ENCODE measurements at places on chromosomes 1 and 21.
A peak's percentile ranks its signal among the peaks of the same experiment; 100 is the strongest.

- DNase-seq = no peak
These were observed 119.9 kb downstream of the SYF2 start for GRCh38 chr1:25112400-25112799.

DNA sequence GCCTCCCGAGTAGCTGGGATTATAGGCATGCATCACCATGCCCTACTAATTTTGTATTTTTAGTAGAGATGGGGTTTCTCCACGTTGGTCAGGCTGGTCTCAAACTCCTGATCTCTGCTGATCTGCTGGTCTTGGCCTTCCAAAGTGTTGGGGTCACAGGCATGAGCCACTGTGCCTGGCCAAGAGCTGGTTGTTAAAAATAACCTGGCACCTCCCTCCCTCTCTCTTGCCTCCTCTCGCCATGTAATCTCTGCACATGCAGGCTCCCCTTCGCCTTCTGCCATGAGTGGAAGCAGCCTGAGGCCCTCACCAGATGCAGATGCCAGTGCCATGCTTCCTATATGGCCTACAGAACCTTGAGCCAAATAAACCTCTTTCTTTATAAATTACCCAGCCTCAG, 74.7 kb upstream of the TLR5 start:
- DNase-seq = no peak

DNA sequence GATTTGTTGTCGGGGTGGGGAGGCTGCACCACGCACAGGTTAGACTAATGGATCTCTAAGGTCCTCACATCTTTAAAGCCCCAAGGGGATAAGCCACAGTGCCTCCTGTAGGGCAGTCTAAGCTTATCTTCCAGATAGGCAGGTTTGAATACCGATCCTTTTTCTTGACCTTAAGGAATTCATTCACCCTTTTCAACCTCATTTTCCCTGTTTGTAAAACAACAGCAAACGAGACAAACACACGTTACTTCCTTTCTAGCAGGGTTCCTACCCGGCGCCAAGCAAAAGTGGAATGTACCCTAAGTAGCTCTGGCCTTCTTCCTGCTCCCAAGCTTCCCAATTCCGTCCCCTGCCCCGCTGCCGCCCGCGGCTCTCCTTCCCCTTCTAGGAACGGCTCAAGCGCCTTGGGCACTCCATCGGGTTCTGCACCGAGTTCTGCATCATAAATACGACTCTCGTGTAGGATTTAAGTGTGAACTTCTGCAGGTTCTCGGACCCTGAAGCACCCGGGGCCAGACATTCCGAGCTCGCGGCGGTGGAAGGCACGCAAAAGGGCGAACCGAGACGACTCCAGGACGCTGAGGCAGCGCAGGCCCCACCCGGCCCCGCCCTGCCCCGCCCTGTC, 548 bp upstream of the CDC20 start:
- no peak for DNase-seq

DNA sequence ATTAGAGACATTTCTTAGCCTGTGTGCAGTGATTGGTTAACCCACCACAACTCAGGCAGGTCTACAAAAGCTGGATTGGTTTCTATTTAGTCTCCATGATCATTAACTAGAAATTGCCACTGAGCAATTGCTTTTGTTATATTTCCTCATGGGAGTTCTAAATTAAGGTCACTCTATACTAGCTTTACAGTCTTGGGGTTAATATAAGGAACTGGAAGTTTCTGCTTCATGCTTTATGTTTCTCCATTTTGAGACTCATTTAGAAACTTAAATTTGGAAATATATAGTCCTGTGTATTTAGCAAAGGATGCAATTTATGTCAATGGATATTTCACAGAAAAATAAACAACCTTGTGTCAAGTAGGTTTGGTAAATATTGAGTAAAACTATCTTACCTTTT, 137.5 kb downstream of the HLX start:
- DNase-seq = no peak

GRCh38 chr1:19792237-19793002, 7.3 kb downstream of the TMCO4 start:
- DNase-seq = no peak

DNA sequence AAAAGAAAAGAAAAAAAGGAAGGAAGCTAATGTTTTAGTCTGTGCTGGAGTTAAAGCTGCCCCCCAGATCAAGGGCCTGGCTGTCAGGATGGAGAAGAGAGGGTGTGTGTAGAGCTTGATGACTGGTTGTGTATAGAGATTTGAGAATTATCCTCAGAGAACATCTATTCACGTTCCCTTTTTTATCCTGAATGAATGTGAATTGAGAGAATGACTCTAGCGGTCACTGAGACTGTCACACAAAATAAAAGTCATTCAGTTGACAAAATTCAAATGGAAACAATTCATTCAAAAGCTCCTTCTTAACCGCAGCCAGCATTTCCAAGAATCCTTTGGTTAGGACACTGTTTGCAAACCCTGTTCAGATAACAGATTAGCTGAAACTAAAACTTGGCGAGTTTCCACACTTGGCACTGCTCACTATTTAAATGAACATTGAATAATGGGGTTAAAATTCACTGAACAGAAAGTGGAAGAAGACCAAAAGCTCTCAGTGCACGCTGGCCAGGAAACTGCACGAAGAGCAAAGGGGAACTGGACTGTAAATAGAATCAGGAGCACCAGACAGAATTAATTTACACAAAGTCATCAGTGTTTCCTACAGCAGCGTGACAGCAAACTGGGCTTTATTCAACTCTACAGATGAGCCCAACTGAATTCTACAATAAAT, 13.6 kb upstream of the FAM89A start:
- DNase-seq = no peak

DNA sequence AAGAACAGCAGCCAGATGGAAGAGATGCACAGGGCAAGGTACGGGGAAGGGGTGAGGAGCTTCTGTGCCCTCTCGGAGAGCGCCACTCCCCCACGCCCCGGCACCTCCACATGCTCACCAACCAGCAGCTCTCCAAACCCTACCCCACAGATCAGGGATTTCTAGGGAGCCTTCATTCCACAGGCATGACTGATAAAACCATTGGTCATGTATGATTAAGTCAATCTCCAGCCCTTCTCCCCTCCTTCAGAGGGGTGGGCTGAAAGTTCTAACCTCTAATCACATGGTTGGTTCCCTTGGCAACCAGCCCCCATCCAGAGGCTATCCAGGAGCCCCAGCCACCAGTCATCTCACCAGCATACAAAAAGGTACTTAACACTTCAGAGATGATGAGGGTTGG, 144.7 kb downstream of the TGFBR3 start:
- DNase-seq = no peak

DNA sequence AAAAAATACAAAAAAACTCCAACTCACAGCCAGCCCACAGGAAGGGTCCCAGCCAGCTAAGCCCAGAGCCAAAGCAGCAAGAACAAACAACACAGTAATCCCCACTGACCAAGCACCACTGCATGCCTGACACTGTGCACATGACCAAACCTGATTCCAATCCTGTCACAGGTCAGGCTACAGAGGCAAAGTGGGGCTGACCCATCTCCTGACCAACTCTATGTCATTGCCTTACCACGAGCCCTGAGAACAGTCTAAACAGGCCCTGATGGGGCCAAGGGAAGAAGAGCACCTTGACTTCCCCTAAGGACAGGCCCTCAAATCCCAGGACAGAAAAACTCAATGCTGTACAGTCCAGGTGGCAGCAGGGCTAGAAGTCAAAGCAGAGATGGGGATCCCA, 2.4 kb downstream of the LSS start:
- no peak for DNase-seq

DNA sequence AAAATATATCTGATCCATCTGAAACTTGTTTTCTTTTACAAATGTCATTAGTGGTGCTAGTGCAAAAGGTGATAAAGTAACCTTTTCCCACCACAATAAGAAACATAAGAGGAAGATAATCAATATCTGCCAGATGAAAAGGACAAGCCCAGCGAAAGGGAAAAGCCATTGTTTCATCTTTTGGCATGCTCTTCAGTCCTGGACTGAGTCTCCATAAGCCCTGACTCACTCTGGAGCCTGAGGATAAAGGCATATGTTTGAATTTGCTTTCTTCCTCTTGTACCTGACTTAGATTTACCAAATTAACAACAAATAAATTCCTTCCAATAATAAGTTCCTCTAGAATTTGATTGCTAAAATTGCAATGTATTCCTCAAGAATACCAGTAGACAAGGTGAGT, 13.6 kb downstream of the DNAJC11 start:
- DNase-seq = no peak

DNA sequence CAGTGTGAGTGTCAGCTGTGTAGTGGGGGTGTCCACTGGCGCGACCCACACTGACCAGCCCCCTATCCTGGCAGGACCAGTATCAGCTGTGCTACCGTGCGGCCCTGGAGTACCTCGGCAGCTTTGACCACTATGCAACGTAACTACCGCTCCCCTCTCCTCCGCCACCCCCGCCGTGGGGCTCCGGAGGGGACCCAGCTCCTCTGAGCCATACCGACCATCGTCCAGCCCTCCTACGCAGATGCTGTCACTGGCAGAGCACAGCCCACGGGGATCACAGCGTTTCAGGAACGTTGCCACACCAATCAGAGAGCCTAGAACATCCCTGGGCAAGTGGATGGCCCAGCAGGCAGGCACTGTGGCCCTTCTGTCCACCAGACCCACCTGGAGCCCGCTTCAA, 28.1 kb upstream of the KDM4A start:
- DNase-seq = no peak

GRCh38 chr1:87296206-87296605, 32.5 kb upstream of the LMO4 start:
- DNase-seq = no peak

- DNase-seq = peak; percentile 22
These were observed 22.8 kb downstream of the LHX4 start for GRCh38 chr1:180252638-180253536.

GRCh38 chr1:184352776-184353175, 34.1 kb upstream of the C1orf21 start:
- no peak for DNase-seq

DNA sequence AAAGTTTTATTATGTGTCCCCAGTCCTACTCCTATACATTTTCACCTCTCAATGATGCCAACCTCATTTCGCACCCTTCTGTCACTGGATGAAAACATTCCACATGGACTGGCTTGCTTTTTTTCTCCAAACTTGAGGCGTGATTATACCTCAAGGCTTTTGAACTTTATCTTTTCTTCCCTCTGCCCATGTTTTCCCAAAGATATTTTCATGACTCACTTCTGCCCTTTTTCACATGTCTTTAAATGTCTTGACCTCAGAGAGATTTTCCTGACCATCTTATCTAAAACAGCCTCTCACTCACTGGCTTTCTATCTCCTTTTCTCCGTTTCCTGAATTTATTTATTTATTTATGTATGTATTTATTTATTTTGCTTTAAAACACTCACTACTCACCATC, 659.0 kb downstream of the PTPRC start:
- no peak for DNase-seq

- DNase-seq = no peak
These were observed 14.9 kb upstream of the HJV start for GRCh38 chr1:146036241-146036964.

DNA sequence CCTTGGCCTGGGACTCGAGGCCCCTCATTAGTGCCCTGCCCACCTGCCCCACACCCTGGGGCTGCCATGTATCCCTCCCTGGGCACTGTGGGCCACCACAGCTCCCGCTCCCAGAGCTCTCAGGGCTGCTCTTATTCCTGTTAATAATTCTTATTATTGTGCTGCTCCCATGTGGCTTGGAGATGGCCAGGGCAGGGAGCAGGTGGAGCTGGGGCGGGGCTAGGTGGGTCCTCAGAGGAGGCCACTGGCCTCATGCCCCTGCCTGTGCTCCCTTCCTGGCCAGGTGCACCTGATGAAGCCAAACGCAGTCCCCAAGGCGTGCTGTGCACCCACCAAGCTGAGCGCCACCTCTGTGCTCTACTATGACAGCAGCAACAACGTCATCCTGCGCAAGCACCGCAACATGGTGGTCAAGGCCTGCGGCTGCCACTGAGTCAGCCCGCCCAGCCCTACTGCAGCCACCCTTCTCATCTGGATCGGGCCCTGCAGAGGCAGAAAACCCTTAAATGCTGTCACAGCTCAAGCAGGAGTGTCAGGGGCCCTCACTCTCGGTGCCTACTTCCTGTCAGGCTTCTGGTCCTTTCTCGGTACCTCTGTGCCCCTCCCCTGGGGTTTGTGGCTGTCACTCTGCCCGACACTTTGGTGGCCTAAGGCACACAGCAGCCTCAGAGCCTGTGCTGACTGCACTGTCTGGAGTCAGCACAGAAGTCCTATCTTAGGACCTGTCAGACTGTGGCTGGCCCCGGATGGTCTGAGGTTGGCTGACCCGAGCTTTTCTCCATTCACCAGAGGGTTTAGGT, 34.1 kb downstream of the BMP8A start:
- no peak for DNase-seq

DNA sequence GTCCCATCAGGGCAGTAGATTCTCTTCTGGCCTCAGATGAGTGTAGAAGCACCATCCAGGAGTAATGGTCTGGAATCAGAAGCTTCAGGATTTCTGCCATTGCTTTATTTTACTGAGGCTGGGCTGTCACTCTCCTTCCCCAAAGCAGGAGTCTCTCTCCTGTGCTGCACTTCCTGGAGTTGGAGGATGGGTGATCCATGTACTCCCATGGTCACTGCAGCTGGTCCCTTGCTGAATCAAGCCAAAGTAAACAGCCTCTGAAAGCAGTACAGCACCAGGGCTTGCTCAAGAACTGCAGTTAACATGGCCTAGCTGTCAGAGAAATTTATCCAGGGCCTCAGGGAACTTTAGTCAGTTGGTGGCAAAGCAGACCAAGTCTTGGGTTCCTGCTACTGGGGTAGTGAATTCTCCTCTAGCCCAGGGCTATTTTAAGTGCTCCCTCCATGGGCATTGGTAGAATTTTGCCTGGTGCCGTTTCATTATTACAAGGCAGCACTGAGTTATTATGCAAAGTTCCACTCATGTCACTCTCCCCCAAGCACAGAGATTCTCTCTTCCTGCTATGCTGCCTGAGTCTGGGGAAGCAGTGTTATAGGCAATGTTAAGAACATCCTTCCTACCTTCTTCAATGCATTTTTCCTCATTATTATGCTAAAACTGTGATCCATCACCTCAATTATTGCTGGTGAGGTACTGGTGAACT, 29.5 kb downstream of the DRAM2 start:
- DNase-seq = no peak

- DNase-seq = no peak
These were observed at the start of gene EPHB2 for GRCh38 chr1:22710701-22711049. EPHB2 (plus strand) TSS chr1:22710839; CDS start chr1:22710983, 144 bp downstream.

GRCh38 chr1:205319081-205320018, 2.2 kb downstream of the NUAK2 start:
- DNase-seq = no peak

DNA sequence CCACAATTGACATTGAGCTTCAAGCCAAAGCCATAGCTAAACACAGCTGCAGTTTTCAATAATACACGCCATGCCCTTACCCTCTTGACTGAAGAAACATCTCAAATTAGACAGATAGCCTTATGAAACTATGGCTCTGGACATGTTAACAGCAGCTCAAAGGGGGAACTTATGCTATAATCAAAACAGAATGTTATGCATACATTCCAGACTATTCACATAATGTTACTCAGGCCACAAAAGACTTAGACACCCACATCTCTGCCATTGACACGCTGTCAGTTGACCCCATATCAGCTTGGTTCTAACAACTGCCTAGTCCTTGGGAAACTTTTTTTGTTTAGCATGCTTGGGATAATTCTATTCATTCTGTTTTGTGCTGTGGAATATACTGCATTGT, 2.3 kb upstream of the NENF start:
- DNase-seq = no peak
